BJ (cell line): ENCODE measurements at places on chromosomes 13 and 19. TPM values are rescaled to one million over a fixed set of nuclear protein-coding genes. Genes with fewer than 3 reads are reported as not detected.

The CNMD gene
- not detected in 2 replicates for polyA plus RNA-seq

The RNF113B gene
- not detected in 2 replicates for polyA plus RNA-seq

GRCh38 chr19:19371059-19371458 is 34.4 kb upstream of the GATAD2A start:
- no peak for DNase-seq

DNA sequence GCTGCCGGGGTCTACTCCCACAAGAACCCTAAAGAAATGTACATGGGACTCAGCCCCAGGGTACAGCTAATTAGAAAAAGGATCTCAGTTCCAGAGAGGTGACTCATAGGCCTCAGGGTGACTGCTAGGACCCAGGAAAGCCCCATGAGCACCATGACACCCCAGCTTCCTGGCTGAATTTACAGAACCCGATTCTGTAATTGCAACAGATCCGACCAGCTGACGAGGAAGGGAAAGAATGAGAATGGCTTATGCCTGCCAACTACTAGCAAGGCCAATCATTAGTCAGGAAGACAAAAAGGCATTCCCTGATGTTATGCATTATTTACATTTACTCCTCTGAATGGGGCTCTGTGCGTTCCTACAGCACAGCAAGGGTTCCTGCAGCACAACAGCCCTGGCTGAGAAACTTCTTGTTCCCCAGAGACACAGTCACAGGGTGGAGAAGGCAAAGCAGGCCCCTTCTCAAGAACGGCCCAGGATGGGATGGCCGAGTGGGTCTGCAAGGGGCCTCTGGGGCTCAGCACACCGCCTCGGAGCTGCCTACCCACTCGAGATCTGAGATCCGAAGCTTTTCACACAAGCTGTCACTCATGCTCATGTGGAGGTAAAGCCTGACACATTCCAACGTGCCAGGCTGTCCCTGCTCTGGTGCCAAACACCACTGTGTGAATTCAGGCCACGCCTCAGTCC is 27.2 kb downstream of the PBX4 start:
- DNase-seq = peak; percentile 87

The SHANK1 gene
- polyA plus RNA-seq = 1.6 and 1.8 TPM in 2 replicates

DNA sequence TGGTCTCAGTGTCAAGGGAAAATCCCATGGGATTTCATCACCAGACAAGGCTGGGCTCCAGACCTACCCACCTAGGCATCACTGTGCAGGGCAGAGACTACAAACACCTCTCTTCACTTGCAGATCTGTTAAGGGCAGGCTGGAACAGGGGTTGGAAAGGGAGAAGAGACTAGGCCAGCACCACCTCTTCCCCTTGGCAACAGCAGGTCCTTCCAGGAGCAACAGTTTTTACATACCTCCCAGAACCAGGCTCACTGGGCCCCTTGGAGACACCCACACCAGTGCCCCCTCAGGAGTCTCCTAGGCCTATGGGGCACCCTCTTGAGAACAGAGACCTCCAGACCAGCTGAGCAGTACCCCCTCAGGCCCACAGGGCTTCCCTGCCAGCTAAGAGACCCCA is 2.5 kb upstream of the UBE2M start:
- no peak for DNase-seq
